Sigmoid colon (tissue), 7 donors: ENCODE measurements at places on chromosomes 7 and 10. TPM values are rescaled to one million over a fixed set of nuclear protein-coding genes. Genes with fewer than 3 reads are reported as not detected.
A peak's percentile ranks its signal among the peaks of the same experiment; 100 is the strongest.

GRCh38 chr7:108561047-108561619, 8.4 kb downstream of the THAP5 start:
- no peak overlapping the region for H3K27ac ChIP-seq
- peaks cover 19% of the 10 kb centered on the region for H3K36me3 ChIP-seq
- H3K4me1 ChIP-seq: no peaks in the 10 kb centered on the region
- no peak overlapping the region for H3K4me3 ChIP-seq

- no peaks in the 10 kb centered on the region for H3K36me3 ChIP-seq
- no peak overlapping the region for H3K27ac ChIP-seq
- H3K27me3 ChIP-seq: no peaks in the 10 kb centered on the region
- DNase-seq: no peak
These were observed 387.5 kb upstream of the LRRTM3 start for GRCh38 chr10:66538371-66538770.

- DNase-seq: no peak
- H3K4me3 ChIP-seq: no peak overlapping the region
- no peak overlapping the region for H3K27ac ChIP-seq
These were observed 93.9 kb downstream of the SEPTIN7 start for GRCh38 chr7:35894721-35895120.

Gene TCF7L2
- 15.3 TPM for total RNA-seq

DNA sequence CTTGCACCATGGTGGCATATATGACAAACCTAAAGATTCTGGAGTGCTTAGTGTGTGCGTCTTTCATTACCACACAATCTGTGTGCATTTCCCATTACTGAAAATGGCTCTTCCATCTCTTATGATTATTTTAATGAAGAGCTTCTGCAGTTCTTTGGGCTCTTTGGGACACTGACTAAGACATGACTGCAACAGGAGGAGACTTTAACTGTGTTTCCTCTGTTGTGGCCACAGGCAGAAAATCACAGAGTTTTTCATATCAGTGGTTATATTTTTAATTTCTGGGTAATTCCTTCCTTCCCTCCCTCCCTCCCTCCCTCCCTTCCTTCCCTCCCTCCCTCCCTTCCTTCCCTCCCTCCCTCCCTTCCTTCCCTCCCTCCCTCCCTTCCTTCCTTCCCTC, 58.1 kb downstream of the WNT2 start:
- H3K4me1 ChIP-seq: peaks cover 5% of the 10 kb centered on the region
- DNase-seq: no peak
- H3K27me3 ChIP-seq: no peaks in the 10 kb centered on the region

Gene RTKN2
- total RNA-seq: not detected

- no peak overlapping the region for H3K4me3 ChIP-seq
- no peak for DNase-seq
- H3K27me3 ChIP-seq: no peaks in the 10 kb centered on the region
- peaks cover 100% of the 10 kb centered on the region for H3K4me1 ChIP-seq
- no peaks in the 10 kb centered on the region for H3K36me3 ChIP-seq
These were observed 10.8 kb downstream of the KCNH2 start for GRCh38 chr7:150967349-150967748.

Gene VSTM4
- total RNA-seq: 12.2 TPM

Gene ACSM6
- not detected for total RNA-seq

DNA sequence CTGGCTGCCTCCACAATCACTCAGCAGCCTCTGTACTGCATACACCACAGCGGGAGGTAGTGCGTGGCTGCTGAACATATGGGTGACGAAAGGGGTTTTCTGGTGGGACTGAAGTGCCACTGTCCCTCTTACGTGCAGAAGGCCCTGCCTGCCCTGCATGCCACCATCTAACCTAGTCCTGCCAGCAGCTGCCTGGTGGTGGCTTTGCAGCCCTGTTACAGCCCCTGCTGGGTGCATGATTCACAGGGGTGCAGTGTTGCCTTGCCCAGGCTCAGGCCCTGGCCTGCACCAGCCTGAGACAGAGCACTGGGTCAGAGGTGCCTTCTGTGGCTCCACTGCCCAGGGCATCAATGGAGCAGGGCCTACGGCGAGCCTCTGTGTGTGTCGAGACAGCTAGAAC, 50.1 kb downstream of the SYPL1 start:
- H3K4me3 ChIP-seq: no peak overlapping the region
- H3K36me3 ChIP-seq: no peaks in the 10 kb centered on the region
- H3K27ac ChIP-seq: peak overlapping the region; percentile 89
- DNase-seq: no peak
- peaks cover 81% of the 10 kb centered on the region for H3K4me1 ChIP-seq
- no peaks in the 10 kb centered on the region for H3K27me3 ChIP-seq

- no peaks in the 10 kb centered on the region for H3K36me3 ChIP-seq
- no peak for DNase-seq
- H3K4me1 ChIP-seq: no peaks in the 10 kb centered on the region
- H3K27ac ChIP-seq: no peak overlapping the region
- H3K27me3 ChIP-seq: no peaks in the 10 kb centered on the region
- H3K4me3 ChIP-seq: no peak overlapping the region
These were observed 152.5 kb upstream of the ZMIZ1 start for GRCh38 chr10:78916227-78916626.

- no peak for DNase-seq
- no peaks in the 10 kb centered on the region for H3K4me1 ChIP-seq
These were observed 66.5 kb downstream of the SCRN1 start for GRCh38 chr7:29922921-29923700.

DNA sequence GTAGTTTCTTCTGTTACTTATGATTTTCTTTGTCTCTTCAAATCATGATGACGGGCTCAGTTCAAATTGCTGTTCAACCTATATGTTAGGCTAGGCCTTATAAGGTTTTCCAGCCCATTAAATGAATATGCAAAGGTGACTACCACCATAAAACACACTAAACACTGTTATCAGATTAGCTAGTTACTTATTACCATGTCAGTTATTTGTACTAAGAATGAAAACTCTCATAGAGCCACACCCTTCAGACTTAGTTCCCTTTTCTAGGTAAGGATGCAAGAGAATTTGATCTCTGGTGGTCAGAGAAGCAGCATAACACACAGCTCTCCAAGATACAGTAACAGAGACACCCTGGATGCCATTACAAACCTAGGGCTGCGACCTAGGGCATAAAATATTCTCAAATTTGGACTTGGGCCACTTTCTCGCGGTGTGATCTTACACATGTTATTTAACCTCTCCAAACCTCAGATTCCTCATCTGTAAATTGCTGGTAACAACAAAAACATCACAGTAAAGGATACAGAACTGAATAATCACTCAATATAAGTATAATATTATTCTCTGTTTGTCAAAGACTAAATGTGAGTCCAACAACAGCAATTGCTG, 35.6 kb downstream of the ANKMY2 start:
- no peak for DNase-seq
- no peaks in the 10 kb centered on the region for H3K4me1 ChIP-seq
- H3K36me3 ChIP-seq: peaks cover 18% of the 10 kb centered on the region
- no peak overlapping the region for H3K4me3 ChIP-seq

DNA sequence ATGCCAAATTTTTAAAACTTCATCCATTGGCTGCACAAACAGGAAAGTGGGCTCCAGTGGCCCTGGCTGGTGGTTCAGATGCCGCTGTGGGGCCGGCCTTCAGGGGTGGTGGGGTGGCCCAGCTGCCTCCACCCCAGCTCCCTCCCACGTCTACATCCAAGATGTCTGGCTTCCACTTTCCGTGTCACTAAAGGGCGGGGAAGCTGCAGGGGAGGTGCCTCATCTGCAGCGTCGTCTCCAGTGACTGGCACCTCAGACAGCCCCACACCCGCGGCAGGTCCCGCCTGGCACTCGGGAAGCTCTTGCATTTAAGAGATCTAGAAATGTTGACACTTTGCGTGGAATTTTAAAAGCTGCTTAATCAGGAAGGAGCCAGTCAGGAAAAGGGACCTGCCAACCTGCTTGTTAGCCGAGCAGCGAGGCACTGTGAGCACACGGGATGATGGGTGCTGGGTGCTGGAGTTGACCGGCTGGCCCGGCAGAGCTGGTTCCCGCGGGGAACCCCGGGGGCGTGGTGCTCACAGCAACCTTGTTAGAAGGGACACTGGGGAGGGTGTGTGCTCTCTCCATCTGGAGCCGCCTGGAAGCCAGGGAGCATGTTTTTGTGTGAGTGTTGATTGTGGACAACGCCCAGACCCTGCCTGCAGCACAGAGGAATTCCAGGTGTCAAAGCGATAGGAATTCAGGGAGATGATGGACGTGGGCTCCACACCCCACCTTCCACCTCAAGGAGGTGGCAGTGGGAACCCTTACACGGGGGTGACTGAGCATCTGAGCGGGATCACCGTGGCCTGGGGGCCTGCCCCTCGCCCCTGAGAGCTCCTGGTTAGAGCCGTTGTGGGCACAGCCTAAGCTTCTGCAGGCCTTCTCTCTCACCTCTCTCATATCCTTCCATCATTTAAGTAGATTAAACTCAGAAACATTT, 320.5 kb downstream of the PTPRN2 start:
- peak; percentile 52 for DNase-seq
- no peaks in the 10 kb centered on the region for H3K36me3 ChIP-seq
- no peak overlapping the region for H3K27ac ChIP-seq
- no peaks in the 10 kb centered on the region for H3K4me1 ChIP-seq
- no peaks in the 10 kb centered on the region for H3K27me3 ChIP-seq

- no peak overlapping the region for H3K4me3 ChIP-seq
- H3K36me3 ChIP-seq: peaks cover 5% of the 10 kb centered on the region
- H3K4me1 ChIP-seq: peaks cover 27% of the 10 kb centered on the region
- no peak overlapping the region for H3K27ac ChIP-seq
- no peak for DNase-seq
These were observed 51.8 kb downstream of the GSDME start for GRCh38 chr7:24705461-24705954.

GRCh38 chr7:101717628-101718357, 88.7 kb upstream of the MYL10 start:
- DNase-seq: peak; percentile 84
- H3K4me3 ChIP-seq: no peak overlapping the region
- H3K27me3 ChIP-seq: no peaks in the 10 kb centered on the region
- H3K27ac ChIP-seq: no peak overlapping the region

GRCh38 chr10:3666525-3667302, 118.3 kb downstream of the KLF6 start:
- no peaks in the 10 kb centered on the region for H3K36me3 ChIP-seq
- H3K4me1 ChIP-seq: no peaks in the 10 kb centered on the region
- no peak overlapping the region for H3K4me3 ChIP-seq
- H3K27ac ChIP-seq: no peak overlapping the region

Gene UTF1
- total RNA-seq: not detected

GRCh38 chr10:121648493-121648892, 50.2 kb upstream of the FGFR2 start:
- no peak overlapping the region for H3K27ac ChIP-seq
- no peak overlapping the region for H3K4me3 ChIP-seq
- H3K27me3 ChIP-seq: no peaks in the 10 kb centered on the region
- H3K36me3 ChIP-seq: no peaks in the 10 kb centered on the region
